ENCODE measurements at places on chromosomes 5 and 9.

DNA sequence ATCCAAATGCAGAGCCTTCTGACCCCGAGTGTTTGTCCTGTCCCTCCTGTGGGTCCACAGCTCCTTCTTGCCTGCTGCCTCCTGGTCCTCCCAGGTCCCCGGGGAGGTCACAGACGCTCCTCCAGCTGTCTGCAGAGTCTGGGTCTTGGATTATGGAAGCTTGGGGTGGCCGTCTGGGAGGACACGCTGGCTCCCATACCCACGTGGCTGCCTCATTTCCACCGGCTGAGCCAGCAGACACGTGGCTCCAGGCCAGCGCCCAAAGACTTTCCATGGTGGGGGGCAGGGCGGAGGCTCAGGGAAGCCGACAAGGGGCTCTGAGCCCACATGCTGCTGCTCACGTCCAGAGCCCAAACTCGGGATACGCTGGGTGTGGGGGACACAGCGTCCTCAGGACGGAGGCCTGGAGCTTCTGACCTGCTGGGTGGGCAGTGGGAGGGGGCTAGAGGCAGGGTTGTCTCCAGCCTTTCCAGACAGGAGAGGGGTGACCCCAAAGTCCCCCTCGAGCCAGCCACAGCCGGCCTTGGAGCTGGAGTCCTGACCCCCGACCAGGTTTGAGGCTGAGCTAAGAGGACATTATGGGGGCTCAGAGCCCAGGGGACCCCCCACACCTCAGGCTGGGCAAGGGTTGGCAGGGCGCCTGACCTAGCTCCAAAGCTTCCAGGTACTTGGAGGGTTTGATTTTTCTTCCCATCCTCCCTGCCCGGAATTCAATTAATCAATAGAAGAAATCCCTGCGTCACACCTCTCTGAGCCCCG lies 24.2 kb upstream of the RNU6ATAC start:
- peak; percentile 62 for DNase-seq

DNA sequence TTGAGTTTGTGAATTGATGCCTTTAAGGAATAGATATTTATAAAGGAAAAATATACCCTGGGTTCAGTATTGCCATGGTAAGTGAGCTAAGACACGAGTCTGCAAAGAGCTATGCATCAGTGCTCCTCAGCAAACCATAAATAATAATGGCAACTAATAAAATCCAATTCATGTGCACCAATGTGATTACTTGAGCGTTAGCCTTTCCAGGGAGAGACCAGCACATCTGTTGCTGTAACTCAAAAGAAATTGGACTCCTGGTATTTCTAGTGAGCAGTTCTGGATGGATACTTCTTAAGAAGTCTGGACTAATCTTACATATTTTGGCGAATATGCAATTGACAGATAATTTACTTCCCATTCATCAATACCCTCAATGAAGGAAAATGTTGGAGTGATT lies 373.3 kb downstream of the ARHGEF28 start:
- DNase-seq, result no peak

DNA sequence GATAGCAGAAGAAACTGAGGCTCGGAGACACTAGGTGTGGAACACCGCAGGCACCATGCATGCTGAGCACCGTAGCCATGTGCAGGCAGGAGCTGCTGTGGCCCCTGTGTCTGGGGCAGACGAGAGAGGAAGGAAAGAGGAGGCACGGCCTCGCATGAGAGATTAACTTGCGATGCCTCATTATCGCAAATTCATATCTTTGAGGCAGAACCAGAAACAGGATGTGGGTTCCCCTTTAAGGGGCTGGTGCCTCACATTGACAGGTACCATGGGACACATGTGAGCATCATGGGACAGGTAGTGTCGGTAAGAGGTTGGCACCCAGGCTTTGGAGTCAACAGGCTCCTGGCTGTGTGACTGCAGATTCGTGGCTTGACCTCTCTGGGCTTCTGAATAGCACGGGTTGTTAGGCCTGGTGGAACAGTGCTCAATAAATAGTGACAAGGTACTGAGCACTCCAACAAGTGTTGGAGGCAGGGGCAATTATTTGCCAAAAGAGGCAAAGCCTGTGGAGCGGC lies 40.8 kb downstream of the NAIF1 start:
- no peak for DNase-seq

DNA sequence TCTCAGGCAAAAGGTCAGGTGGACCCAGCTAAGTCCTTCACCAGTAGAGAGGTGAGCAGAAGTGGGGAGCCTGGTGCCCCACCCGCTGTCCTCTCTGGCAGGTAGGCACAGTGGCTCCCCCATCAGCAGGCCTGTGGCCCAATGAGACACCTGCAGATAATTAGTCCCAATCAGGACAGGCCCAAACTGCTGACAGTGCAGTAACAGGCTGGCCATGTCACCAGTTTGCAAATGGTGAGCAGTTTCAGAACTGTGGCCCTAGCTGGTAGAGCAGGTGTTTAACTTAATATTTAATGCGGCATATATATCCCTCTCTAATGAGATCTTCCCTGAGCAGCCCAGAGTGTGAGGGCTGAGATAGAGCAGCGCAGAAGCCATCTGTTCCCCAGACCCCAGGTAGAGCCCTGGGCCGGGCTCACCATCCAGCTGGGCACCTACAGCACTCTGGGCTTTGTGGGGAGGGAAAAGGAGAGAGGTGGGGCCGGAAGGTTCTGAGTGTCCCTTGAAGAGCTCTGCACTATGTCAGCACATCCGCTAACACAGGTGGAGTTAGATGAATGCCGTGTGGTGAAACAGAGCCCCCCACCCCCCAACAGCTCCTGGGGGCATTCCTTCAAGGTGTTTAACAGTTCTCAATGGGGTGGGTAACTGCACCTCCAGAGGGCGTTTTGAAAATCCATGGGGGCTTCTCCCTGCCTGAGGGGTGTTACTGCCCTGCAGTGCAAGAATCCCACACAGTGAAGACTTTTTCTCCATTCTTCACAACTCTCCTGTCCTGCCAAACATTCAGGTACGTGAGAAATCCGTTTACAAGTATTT lies 120.5 kb downstream of the PAX5 start:
- DNase-seq, result no peak

DNA sequence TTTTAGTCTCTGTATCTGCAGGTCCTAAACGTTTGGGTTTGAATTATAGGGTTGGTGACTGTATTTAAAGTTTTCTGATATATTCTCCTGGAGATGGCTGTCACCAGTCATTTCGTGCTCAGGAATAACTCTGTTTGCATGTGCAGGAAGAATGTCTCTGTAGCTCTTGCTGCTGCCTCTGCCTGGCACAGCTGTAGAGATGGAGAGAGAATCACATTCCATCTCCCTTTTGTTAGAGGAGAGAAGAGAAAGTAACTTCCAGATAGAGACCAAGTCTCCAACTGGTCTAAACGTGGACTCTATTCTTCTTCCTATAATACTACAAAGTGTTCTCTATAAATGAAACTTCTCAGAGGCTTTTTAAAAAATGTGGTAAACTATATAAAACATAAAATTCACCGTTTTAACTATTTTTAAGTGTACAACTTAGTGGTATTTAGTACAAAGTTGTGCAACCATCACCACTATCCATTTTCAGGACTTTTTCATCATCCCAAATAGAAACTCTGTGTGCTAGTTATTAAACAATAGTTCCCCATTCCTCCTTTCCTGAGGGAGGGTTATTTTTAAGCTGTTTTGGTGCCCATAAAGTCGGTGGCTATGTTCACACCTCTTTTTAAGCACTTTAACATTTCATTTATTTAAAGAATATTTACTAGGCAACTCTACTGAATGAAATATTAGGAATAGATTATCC lies 20.7 kb upstream of the STARD4 start:
- DNase-seq, result no peak

DNA sequence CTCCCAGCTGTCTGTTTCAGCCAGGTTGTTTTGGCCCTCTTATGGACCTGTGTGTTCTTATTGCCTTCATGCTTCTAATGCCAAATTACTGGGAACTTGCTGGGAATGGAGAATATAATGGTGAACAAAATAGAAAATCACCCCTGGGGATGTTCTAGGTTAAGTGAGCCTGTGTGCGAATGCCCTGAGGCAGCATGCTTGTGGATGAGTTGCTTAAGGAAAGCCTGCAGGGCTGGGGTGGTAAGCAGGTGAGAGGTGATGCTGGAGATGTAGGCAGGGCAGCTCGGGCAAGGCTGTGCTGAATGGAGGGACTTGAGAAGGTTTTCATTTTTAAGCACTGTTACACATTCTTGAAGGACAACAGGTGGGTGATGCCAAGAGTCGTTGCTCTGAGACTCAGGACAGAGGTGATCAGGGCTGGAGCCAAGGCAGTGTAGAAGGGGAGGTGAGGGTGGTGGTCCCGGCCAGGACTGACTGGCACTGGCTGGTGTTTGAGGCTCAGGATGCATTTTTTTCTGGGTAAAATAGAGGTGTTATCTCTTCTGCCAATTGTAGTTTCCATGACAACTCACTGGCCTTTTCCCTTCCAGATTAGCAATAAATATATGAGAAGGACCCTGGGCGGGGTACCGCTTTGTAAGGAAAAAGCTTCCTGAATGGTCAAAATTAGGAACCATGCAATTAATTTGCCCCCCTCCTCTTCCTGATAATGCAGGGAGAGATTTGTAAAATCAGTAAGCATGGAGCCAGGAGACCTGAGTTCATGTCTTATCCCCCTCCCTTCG lies 342.8 kb downstream of the ICE1 start:
- DNase-seq, result no peak

- DNase-seq, result no peak
Measured at GRCh38 chr9:97876061-97876460, 23.0 kb downstream of the FOXE1 start.

GRCh38 chr9:134243778-134244467 lies 79.6 kb upstream of the RNU6ATAC start:
- no peak for DNase-seq

- no peak for DNase-seq
Measured at GRCh38 chr9:136709454-136710109, 2.8 kb upstream of the DIPK1B start.

GRCh38 chr5:7638456-7638855 lies 212.5 kb downstream of the CFAP90 start:
- DNase-seq, result no peak

DNA sequence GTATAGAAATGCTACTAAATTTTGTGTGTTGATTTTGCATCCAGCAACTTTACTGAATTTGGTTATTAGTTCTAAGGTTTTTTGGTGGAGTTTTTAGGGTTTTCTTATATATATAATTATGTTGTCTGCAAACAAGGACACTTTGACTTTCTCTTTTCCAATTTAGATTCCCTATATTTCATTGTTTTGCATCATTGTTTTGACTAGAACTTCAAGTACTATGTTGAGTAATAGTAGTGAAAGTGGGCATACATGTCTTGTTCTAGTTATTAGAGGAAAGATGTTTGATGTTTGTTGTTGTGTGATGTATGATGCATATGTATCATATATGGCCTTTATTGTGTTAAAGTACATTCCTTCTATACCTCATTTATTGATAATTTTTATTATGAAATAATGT lies 362.3 kb upstream of the PRR16 start:
- DNase-seq, result no peak

Data from glutamatergic neuron (in vitro differentiated cells).